ENCODE measurements at places on chromosomes 12 and 14. TPM values are rescaled to one million over a fixed set of nuclear protein-coding genes. Genes with fewer than 3 reads are reported as not detected.

DNA sequence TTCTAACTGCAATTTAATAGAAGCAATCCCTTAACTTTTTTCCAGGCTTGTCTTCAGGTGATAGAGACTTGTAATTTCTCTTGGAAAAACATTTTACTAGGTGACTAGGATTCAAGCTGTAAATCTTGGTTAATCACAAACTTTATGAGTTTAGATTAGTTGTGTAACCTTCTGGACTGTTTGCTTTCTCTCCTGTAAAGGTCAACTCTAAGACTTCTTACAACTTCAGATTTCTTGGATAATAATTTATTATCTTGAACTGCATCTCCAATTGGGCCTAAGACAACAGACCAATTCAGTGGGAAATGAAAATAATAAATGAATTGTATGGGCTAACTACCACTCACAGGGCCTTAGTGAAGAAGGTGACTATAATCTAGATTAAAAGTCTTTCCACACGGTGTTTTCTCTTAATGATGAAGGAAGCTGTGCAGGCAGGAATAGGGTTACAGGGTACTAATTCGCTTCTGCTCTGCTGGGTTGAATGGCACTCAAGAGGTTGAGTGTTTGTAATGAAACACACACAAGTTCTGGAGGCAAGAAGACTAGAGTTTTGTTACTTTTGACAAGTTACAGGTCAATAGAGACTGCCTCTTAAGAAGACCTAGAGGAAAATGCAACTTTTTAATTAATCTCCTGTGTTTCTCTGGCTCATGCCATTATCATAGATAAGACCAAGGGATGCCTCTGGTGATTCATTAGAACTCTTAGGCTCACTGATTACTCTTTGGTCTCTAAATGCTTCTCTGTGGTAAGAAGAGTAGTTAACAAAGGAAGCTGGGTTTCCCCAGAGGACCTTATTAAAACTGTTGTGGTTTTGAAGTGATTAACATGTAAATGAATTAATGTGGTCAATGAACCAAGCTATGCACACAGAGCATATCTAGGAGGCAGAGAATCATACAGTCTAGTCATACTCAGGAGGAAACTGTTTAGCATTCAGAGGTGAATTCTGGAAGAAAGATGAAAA, 30.0 kb upstream of the OR4E1 start:
- DNase-seq, result no peak
- no peaks in the 10 kb centered on the region for H3K27me3 ChIP-seq
- no peaks in the 10 kb centered on the region for H3K36me3 ChIP-seq
- H3K4me3 ChIP-seq, result no peak overlapping the region
- no peaks in the 10 kb centered on the region for H3K4me1 ChIP-seq

DNA sequence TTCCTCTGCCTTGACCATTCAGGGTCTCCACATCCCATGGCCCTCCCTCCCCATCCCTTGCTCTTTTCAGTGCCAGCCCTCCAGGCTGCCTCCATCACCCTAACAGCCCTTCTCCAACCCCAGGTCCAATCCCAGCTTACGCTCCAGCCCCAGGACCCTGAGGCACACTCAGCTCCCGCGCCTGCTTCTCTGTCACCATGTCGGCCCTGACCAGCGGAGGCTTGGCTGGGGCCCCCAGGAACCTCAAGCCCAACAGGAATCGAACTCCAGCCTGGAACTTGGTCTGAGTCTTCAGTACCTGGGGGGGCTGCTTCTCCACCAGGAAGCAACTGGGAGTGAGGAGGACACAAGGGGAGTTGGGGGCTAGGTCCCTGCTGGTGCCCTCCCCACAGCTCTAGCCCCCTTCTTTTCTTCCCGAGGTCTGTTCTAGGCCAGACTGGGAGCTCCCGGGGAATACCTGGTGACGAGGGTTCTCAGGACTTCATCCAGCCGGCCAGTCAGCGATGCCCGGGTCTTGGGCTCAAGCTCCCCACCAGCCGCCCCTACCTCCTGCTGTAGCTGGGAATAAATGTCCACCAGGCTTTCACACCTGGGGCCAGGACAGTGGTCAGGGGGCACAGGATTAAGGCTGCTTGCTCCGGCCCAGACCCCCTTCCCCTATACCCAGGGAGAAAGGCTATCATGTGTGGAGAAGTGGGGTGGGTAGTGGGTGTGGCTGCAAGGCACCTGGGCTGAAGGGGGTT, 6.0 kb downstream of the STAT6 start:
- peaks cover 79% of the 10 kb centered on the region for H3K36me3 ChIP-seq
- no peak for DNase-seq
- H3K27me3 ChIP-seq, result no peaks in the 10 kb centered on the region
- peaks cover 26% of the 10 kb centered on the region for H3K4me1 ChIP-seq
- no peak overlapping the region for H3K27ac ChIP-seq

Gene ST8SIA1
- total RNA-seq, result 1.5 TPM

DNA sequence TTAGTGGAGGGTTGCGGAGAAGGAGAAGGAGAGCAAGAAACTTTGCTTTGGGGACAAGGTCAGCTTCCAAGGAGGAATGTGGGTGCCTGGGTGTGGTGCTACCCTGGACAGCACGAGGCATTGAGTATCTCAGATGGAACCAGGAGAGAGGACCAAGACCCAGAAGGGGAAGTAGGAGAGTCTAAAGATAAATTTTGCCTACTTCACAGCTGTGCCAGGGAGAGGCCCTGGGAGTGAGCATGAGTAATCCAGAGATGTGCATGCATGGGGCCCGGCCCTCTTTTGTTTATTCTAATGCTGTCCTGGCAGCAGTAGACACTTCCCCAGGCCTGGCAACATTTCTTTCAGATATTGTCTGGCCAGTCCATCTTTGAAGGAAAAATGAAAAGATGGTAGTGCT, 49.5 kb upstream of the GNPNAT1 start:
- no peak for DNase-seq
- H3K27ac ChIP-seq, result no peak overlapping the region
- H3K4me3 ChIP-seq, result no peak overlapping the region
- no peaks in the 10 kb centered on the region for H3K4me1 ChIP-seq
- H3K27me3 ChIP-seq, result no peaks in the 10 kb centered on the region

Gene CACNA2D4
- 11.0 TPM for total RNA-seq

- DNase-seq, result no peak
- H3K36me3 ChIP-seq, result no peaks in the 10 kb centered on the region
- H3K27me3 ChIP-seq, result no peaks in the 10 kb centered on the region
- H3K4me1 ChIP-seq, result no peaks in the 10 kb centered on the region
- H3K4me3 ChIP-seq, result no peak overlapping the region
Measured at GRCh38 chr14:58082011-58082410, 70.0 kb downstream of the ARMH4 start.

Gene IL26
- not detected for total RNA-seq

Gene RNASE3
- 0.63 TPM for total RNA-seq

- H3K27ac ChIP-seq, result no peak overlapping the region
- H3K36me3 ChIP-seq, result no peaks in the 10 kb centered on the region
- no peak overlapping the region for H3K4me3 ChIP-seq
- no peaks in the 10 kb centered on the region for H3K27me3 ChIP-seq
- H3K4me1 ChIP-seq, result peaks cover 10% of the 10 kb centered on the region
- DNase-seq, result no peak
Measured at GRCh38 chr14:36452860-36453259, 67.2 kb downstream of the NKX2-1 start.

Gene DDHD1
- 26.7 TPM for total RNA-seq
